ENCODE measurements at places on chromosomes 5 and 9.

DNA sequence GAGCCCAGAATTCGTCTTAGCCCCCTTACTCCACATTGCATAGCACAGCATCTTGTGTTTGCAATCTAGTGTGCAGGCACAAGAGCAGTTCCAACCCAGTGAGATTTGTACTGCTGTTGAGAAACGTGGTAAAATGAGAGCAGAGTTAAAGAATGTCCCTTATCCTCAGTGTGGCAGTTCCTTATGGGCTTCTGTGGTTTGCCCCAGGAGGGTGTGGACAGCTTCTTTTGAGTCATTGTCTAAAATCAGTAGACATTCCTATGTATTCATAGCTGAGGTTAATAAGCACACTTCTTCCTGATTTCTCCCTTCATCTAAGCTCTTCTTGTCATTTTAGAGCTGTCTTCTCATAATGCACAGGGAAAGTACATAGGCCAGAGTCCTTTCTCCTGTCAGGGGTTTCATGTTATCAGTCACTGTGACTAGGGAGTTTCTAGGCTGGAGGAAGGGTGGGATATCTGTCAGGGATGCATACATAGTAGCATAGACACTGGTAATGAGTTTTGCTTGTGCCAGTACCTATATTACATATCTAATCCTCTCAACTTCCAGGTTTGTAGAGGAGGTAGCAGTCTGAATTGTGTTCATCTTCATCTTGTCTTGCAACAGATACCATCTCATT is 2.0 kb upstream of the CAVIN4 start:
- DNase-seq, result no peak

DNA sequence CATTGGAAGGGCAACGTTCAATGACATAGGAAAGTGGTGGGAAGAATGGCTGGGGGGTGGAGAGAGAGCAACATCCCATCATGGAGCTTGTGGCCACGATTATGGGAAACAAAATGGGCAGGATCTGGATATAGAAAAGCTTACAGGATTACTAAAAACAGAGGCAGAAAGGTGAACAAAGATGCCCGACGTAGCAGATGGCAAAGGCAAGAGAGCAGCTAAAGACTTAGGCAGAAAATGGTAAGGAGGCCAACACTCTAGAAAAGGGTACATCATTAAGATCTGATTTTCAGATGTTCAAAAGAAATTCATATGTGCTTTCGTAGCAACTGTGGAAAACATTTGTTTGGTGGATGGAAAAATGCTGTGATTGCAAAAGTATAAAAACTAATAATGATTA is 102.5 kb downstream of the OTULIN start:
- DNase-seq, result no peak

DNA sequence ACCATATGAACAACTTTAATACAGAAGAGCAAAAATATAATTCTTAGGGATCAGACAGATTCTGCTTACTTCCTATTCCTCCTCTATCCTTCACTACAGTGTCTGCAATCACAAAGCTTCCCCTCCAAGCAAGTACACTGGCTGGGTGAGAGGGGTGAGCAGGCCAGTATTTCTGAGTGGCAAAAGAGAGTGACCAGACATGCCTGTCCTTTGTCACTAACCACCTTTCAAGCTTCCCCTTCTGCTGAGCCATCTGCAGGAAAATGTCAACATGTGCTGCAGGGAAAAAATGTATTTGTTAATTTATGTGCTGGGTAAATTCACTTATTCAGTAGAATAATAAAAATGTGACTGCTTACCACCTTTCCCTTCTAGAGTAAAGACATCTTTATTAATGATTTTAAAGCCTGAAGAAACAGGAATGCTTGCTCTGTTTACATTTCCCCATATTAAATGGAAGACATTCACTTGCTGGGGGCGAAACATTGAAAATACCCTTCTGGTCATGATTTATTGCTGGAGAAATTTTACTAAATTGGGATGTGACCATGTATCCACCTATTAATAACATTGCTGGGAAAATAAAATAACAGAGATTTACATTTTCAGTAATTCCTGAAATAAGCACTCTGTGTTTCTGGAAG is 84.9 kb downstream of the SPOCK1 start:
- no peak for DNase-seq

DNA sequence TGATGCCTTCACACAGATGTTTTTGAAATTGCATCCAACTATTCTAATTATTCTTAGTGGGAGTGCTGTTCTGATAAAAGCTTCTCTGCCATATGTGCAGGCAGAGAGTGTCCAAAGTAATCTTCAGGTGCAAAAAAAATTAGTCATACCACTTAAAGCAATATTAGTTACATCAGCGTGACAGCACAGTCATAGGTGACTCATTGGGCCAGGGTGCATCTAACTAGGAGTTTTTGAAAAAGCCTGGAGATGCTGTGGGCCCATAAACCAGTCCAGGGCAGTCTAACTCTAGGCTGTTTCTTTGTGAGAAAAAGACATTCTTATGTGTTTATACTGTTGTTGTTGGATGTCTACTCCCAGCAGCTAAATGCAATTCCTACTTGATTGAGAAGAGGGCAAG is 33.0 kb upstream of the C6 start:
- no peak for DNase-seq

DNA sequence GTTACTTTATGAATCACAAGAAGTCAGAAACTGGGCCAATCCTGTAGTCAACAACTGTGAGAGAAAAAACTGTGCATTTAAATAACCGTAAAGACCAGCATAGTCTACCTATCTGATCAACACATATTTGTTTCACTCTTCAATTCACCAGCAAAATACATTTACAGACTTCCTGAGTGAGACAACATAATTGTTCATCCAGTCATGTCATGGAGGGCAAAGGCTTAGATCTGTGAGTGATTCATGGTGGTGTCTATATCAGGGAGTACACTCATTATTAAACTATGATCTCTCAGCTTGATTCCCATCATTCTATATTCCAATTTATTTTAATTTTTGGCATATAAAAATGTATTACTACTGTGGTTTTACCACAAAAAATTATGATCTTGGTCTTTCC is 694.6 kb downstream of the DNAH5 start:
- DNase-seq, result no peak

Data from HAP-1 (cell line).